ENCODE measurements at places on chromosomes 4 and X.
A peak's percentile ranks its signal among the peaks of the same experiment; 100 is the strongest.

GRCh38 chr4:48913346-48913745 is 6.8 kb upstream of the OCIAD2 start:
- no peak for DNase-seq

DNA sequence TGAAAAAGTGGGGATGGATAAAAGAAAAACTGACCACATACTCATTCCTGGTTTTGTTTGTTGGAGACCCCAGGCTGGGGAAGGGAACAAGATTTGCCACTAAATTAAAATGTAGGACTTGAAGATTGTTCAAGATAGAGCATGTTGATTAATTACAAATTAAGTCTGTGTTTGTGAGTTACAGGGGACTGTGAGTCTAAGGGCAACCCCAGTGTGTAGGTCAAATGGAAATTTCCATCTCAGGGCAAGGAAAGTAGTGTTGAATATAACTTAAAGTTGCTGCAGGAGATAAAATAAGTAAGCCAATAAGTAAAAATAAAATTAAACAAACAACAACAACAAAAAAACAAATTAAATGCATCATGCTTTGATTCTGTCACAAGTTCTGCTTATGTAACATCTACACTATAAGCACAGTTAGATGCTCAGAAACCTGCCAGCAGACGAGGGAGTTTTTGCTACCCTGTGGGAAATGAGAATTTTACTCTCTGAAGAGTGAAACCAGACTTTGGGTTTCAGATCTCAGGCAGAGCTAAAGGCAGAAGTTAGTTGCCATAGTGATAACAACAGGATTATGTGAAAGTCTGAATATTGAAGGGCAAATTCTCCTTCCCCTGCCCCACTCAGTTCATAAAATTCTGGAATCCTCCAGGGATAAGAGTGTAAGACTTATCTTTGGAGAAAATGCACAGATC is 352.3 kb downstream of the GRXCR1 start:
- no peak for DNase-seq

DNA sequence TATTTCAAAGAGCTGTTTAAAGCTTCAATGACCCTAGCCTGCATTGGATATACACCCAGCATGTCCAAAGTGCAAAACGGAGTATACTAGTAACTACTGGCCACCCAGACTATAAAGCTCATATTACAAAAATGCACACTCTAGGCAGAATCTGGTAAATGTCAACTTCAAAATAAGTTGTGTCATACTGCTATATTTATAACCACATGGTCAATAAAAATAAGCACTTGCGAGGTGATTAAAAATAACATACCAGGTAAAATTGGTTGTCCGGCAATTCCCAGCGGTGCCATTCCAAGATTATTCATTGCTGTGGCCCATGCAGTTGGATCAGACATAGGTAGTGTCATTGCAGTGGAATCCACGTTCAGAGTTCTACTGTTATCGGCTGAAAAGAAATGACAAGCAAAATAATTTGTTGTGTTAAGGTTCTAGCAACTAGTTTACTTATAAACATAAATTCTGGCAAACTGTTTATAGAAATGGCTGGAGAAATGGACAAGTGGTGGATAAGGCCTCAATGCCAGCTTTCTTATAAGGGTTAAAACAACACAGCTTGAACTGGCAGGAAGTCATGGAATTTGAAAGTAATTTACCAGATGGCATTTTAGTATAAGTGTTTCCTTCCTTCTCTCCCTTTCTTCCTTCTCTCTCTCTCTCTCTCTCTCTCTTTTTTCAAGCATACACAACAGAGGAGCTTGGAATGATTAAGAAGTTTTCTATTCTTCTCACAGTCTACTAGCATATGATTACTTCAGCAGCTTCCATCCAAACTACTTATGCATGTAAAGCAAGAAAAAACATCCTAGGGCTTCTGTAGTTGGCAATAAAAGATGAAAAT is 199.9 kb downstream of the ENOX2 start:
- DNase-seq: no peak

DNA sequence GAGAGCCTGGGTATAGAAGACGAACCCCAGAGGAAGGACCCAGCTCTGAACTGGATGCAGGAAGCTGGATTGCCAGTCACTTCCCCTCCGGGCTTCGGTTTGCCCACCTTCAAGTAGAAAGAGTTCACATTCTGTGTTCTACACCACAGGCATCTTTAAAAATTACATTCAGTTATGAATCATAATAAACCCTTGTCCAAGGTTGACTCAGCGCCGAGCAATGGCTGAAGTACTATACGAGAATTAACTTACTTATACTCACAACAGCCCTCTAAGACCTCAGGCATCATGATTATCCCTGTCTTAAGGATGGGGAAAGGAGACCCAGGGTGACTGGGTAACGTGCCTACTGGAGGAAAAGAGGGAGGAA is 72.5 kb downstream of the EVC2 start:
- no peak for DNase-seq

- no peak for DNase-seq
Measured at GRCh38 chr4:53208753-53209152, 157.1 kb downstream of the SCFD2 start.

- no peak for DNase-seq
Measured at GRCh38 chr4:10082459-10083272, 33.9 kb downstream of the WDR1 start.

DNA sequence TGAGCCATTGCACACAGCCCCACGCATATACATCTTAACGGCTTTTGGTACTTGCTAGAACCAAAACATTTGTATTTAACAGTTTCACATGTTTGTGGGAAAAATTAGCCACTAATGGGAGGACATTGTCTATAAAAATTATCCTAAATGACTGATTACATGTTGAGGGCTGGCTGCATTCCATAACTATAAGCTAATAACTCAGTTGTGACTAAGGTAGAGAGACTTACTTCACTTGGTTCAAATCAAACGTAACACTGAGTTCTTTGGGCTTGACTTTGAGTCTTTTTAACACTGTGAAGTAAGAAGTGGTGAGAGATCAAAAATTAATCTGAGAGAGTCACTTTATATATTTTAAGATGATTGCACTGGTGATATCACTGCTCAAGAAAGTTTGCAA is 47.9 kb upstream of the PGRMC2 start:
- DNase-seq: no peak

- no peak for DNase-seq
Measured at GRCh38 chr4:84606645-84607044, 23.7 kb downstream of the CDS1 start.

- no peak for DNase-seq
Measured at GRCh38 chrX:136920001-136920400, 39.5 kb upstream of the RBMX start.

DNA sequence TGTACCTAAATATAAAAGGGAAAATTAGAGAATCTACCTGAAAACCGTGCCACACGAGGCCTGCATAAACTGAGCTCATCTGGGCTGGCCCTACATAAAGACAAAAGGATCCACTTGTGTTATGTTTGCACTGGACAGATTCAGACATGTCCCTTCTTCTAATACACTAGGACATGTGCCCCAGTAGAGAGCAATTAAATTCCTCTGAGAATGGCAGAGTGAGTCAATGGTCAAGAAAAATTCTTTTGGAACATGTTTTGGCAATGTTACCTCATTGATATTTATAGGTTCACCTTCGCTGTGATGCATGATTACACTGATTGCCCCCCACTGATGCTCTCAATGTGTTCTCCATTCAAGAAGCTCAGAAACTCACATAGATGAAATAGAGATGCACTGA is 95.2 kb downstream of the MANBA start:
- DNase-seq: no peak

GRCh38 chr4:8730159-8730558 is 137.6 kb downstream of the CPZ start:
- no peak for DNase-seq

DNA sequence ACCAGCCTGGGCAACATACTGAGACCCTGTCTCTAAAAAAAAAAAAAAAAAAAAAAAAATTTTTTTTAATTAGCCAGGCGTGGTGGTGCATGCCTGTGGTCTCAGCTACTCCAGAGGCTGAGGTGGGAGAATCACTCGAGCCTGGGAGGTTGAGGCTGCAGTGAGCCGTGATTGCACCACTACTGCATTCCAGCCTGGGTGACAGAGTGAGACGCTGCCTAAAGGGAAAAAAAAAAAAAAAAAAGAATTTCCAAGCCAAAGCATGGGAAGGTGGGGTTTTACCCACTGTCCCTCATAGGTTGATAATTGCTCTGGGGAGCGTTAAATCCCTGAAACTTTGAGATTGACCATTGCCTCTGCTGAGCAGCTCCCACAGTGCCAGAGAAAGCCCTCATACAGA is 427.5 kb downstream of the BCOR start:
- no peak for DNase-seq

- no peak for DNase-seq
Measured at GRCh38 chr4:48698029-48698971, 81.8 kb downstream of the FRYL start.

- no peak for DNase-seq
Measured at GRCh38 chr4:41575207-41575606, 37.2 kb downstream of the LIMCH1 start.

- DNase-seq: no peak
Measured at GRCh38 chrX:43556207-43556606, 99.9 kb upstream of the MAOA start.

GRCh38 chr4:181261279-181261678 is 981.9 kb upstream of the TENM3 start:
- no peak for DNase-seq

DNA sequence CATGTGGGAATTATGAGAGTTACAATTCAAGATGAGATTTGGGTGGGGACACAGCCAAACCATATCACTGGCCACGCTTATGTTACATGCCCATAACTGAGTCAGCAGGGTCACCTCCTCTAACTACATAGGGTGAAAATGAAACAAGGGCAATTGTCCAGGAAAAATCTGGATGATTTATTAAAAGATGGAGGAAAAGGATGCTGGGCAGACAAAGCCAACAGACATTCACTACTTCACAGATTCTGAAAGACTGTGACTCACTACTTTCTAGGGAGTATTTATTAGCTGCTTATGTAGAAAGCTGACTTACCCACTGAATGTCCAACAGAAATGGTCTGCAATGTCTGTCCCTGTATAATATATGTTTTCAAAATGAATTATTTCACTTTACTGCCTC is 72.4 kb downstream of the APBB2 start:
- DNase-seq: no peak

DNA sequence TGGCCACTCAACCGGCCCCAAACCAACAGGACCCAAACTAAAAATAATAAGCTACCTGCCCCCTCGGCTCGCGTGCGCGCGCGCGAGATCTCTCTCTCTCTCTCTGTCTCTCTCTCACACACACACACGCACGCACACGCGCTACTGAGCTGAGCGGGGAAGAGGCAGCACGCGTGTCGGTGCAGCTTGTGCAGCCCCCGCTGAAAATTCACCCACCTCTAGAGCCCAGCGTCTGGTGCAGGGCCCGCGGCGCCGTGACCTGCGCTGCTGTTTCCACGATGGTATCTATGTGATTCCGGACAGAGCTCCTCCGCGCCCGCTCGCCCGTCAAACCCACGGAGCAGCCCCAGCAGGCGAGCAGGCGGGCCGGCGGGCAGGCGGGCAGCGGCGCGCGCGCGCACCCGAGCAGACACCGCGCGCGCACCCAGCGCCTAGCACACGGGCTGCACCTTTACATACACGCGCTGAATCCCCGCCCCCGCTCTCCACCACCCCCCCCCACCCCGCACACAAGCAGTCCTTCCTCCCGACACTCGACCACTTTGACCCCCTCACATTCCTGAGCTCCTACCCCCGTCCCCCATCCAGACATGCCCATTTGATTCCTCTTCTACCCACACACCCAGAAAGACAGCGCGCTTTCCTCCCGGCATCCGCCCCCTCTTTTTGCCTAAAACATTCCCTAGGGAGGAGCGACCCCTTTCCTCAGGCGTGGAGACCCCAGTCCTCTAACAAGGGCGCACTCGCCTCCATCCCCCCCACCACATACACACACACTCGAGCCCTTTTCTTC is 1.0 kb downstream of the SLITRK4 start:
- no peak for DNase-seq

DNA sequence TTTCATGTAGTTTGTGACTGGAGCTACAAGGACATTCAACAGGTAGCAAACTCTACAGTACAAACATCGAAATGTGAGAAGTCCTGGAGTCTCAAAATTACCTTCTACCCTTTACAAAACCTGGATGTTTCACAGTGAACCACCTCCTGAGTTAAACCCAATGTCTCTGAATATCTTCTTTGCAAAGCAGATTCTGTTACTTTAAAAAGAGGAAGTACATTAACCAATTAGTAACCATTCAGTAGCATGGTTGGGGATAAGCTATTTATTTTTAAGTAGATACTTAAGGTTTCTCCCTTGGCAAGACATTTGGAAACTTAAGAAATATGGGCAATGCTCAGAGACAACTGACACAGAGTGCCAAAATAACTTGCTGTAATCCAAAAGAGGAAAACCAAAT is 371.9 kb upstream of the NWD2 start:
- no peak for DNase-seq

- no peak for DNase-seq
Measured at GRCh38 chrX:132181364-132181763, 37.9 kb downstream of the RAP2C start.

DNA sequence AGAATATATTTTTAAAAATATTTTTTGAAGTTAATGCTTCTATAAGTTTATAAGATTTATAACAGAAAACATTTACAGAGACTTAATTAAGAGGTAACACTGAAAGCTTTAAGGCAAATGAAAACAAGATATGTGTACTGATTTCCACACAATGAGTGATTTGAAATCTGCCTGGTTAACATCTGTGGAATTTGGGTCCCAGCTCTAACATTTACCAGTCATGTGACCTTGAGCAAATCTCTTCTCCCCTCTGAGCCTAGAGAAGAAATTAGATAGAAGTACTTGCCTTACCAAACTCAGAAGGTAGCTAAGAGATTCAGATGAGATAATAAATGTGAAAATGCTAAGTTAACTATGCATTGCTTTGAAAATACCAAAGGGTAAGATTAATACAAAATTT is 458.8 kb upstream of the LCORL start:
- DNase-seq: no peak

DNA sequence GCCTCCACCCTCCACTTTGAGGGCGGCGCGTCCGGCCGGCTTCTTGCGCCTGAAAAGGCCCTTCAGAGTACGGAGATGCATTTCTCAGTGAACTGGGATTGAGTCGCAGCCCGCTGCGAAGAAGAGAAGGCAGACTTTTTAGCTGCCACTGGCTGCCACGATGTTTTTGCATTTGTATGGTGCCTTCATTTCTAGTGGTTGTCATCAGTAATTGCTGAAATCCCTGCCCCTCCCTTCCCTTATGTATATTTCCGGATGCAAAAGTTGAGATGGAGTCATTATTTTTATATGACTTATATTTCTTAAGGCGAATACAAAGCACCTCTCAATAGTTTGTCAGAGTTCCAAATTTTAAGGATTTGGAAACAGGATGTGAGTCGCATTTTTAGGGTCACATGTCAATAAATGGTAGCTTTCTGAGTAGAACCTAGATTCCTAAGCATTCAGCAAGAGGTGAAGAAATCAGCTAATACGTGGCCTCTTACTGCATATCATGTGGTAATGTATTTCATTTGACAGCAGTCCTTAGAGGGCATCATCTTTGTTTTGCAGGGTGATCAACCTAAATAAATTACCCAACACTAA is 658 bp downstream of the ATP6AP2 start:
- DNase-seq: no peak

GRCh38 chrX:63012574-63012973 is 338.6 kb downstream of the SPIN4 start:
- DNase-seq: no peak

GRCh38 chr4:24174602-24175001 is 284.8 kb upstream of the PPARGC1A start:
- DNase-seq: no peak

- peak; percentile 51 for DNase-seq
Measured at GRCh38 chr4:24980064-24980690, 50.6 kb downstream of the LGI2 start.
